ENCODE measurements at places on chromosomes 1 and 21. TPM values are rescaled to one million over a fixed set of nuclear protein-coding genes. Genes with fewer than 3 reads are reported as not detected.

GRCh38 chr1:959731-960362 is 537 bp upstream of the KLHL17 start:
- no peak for DNase-seq

DNA sequence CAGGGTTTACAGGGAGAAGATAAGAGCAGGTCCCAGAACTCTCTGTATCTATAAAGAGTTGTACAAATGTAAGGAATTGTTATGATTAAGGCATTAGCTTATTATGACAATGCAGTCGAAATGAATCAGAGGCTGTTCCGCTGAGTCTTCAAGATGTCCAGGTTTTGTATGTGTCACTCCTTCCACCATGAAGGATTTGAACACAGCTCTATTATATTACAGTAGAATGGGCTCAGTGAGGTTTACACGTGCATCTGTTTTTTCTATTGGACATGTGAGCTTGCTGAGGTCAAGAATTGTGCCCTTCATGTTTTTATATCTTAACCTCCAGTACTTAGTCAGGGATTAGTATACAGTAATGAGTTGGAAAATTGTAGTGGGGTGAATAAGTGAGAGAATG is 86.3 kb downstream of the MPZL1 start:
- peak; percentile 92 for DNase-seq

DNA sequence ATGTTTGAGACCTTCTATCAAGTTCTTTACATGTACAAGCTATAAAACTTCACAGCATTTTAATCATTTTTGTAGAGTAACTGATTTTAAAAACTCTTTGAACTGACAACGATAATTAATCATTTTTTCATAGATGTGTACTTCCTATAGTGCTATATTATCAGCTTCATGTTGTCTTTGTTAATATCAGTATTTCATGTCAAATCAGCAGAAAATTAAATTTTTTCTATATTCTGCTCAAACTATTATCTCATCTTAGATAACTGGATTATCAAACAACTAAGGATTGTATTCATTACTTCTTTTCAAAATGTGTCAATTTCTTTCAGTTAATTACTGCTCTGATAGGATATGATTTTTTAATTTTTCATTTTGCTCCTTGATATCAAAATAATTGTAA is 214.6 kb upstream of the RGS18 start:
- DNase-seq, result no peak

DNA sequence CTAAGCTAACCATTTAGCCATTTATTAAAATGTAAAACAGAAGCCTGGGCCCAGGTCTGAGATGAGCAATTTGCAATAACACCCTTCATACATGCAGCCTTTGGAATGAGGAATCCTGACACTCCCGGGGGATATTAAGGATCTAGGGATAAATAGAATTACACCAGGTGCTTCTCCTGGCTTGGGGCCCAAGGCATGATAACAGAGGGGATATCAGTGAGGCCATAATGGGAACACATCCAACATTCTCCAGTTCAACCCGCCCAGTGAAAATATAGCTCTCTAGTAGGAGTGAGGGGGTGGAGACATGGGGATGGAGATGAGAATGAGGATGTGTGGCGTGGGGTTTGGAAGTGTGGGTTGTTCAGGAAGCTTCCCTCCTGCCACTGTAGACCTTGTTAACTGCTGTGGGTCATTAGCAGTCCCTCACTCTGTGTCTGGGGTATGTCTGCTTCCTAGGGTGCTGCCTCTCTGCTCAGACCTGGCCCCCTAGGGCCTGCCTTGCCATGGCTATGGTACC is 57.9 kb upstream of the KANK4 start:
- no peak for DNase-seq

- DNase-seq, result peak; percentile 34
Measured at GRCh38 chr1:174005032-174005431, 17.1 kb downstream of the RC3H1 start.

- peak; percentile 77 for DNase-seq
Measured at GRCh38 chr1:213041443-213041842, 9.6 kb upstream of the RPS6KC1 start.

DNA sequence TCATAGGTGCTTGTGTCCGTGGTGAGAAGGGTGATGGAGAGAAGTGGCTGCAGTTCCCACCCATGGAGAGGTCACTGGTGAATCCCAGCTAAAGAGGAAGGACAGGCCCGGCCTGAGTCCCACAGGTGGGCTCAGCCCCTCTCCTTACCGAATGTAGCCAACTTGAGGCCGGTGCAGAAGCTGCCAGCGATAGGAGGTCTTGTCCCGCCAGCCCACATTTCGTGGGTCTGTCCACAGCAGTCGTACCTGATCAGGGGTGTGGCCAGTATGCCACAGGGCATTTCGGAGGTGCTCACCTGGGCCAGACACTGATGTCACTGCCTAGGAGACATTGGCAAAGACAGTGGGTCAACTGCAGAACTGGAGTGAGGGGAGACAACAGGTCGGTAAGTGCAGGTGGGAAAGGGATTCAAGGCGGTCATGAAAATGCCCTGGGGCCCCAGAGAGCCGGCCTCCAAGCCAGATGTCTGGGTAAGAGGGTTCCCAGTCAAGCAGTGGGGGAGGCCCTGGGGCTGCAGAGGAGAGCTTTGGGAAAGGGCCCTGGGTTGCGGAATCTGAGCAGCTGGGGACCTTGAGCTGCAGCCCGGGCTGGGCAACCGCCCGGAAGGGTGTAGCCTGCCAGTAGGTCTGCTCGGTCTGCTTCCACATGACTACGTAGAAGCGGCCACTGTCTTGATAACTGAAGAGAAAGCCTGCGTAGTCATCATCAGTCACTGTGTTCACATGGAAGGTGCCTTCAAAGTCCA is 10.6 kb downstream of the THBS3 start:
- DNase-seq, result no peak

DNA sequence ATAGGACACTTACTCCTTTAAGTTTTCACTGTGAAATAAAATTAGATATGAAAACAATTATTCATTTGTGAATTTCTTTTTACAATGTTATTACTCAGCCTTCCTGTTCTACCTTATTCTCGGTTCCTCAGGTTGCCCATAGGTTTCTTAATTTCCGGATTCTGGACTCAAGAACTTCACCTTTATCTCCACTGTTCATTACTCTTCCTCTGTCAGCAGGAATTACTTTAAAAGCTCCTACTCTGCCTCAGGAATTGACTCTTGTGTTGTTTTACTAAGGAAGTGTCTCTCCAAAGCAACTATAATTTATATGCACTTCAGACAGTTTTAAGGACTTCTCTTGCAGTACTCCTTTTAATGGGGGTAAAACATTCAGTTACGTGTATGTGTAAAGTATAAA is 123.8 kb downstream of the OSBPL9 start:
- DNase-seq, result no peak

DNA sequence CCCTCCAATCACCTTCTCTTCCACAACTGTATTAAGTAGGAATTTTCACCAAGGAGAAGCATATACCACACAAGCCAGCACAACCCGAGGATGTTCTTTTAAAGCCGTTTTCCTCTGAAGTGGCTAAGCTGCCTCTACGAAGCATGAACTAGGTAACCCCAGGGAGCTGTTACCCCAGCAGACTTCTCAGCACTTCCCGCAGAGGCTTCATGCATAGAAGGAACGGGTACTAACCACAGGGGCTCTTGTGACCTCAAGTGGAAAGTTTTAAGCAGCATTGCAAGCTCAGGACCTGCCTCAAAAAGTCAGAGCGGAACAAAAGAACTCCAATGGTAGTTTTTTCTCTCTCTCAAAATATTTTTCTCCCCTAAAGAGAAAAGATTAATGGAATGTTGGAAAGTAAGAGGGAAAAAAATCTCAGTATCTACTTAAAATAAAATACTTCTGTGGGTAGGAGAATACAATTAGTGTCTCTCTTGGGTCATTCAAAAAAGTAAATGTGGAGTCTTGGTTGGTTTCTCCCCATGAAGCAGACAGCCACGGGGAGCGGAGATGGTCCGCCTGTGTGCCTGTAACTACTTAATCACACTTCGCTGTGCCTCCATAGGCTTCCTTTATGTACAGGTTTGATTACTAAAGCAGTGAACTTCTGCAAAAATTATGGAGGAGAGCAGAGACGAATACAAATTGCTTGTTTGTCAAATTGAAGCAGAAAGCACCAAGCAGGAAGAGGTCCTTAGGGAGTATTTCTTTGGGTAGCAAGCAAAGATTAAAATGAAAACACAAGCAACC is 40.9 kb downstream of the STX6 start:
- DNase-seq, result no peak

- no peak for DNase-seq
Measured at GRCh38 chr21:26087223-26087918, 83.2 kb downstream of the APP start.

GRCh38 chr1:22104865-22105437 is 37.9 kb downstream of the WNT4 start:
- no peak for DNase-seq

GRCh38 chr1:155277070-155277901 is at the start of gene HCN3:
TSS of gene HCN3 (plus strand) at chr1:155277463. CDS start at chr1:155277591, 128 bp downstream.
- peak; percentile 93 for DNase-seq

CGN gene
- total RNA-seq, result 0.36 TPM

- peak; percentile 91 for DNase-seq
Measured at GRCh38 chr1:184296466-184297243, 90.2 kb upstream of the C1orf21 start.

PRAMEF14 gene
- not detected for total RNA-seq

GRCh38 chr1:154577346-154578057 is 9.9 kb downstream of the CHRNB2 start:
- no peak for DNase-seq

DNA sequence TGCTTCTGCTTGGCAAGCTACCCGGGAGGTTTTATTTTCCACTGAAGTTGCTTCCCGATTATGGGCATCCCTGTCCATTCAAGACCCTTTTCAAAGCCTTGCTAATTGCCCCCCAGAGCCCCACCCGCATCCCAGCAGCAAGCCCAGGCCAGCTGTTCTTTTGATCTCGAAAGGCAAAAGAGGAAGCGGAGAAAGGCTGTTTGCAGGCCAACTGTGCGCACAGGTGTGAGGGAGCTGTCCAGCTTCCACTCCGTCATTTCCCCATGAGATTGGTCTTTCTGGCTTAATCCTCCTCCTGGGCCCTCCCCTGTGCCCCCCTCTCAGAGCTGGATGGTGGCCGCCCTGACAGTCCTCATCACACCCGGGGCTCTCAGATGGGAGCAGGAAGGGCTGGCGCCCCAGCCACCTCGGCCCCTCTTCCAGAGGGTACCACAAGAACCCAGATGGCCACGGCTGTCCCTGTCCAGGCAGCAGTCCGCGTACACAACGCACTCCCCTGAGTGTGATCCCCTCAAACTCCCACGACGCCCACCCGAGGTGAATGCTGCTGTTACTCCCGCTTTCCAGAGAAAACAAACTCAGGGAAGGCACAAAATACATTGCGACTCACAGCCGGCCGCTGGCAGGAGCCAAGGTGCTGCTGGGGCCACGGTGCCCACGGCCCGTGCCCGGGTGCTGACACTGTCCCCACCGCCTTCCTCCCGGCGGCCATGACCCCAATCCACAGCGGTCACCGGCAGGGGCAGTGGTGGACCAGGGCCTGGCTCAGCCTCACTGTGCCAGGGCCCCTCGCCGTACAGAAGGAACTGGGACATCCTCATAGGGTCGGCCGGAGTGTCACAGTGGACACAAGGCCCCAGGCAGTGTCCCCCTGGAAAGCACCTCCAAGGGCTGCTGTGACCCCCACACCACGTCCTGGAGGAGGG is 121.9 kb downstream of the CRYAA start:
- no peak for DNase-seq

DNA sequence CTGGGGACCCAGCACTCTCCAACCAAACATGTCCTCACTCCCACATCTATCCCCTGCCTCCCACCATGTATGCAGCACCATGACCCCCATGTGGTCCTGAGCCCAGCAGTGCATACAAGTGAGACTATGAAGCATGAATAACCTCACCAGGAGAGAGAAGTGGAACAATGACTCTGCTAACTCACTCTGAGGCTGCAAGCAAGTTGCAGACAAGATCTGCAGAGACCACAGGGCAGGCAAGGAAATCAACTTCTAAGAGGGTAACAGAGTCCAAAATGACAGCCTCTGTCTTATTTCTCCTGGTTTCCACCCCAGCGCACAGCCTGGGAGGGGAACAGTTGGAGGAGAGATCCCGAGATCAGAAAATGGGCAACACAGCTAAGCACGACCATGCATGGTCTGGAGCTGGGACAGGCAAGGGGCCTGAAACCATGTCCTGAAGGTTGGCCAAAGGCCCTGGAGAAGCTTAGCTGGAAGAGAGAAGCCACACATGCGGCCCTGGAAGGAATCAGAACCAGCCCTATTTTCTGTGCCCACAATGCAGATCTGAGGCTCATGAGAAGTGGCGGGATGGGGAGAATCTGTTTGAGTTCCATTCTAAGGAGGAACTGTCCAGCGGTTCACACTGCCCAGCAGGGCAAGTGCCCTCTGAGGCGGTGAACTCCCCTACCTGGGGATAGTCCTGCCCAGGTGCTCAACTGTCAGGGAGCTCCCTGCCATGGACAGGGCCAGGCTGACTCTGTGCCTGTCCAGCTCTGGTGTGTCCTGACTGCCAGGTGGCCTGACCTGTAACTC is 12.5 kb upstream of the REN start:
- no peak for DNase-seq

DNA sequence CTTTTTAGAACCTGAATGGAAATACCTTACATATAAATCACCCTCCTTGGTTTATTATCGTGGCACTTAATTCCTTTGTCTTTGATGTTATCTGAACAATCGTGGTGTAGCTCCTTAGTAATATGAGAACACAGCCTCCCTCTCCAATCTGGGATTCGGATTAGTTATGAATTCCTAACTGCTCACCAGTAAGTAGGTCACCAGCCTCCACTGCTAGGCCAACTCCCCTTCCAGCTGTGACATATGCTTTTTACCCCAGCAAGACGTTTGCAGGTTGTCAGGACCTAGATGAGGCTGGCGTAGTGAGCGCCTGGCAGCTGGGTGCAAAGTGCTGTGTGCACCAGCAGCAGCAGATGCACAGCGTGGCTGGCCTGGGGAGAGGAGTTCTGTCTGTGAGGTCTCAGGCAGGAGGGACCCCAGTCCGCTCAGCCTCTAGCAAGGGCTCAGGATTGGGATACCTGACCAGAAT is 38.2 kb downstream of the NTPCR start:
- DNase-seq, result peak; percentile 82

DNA sequence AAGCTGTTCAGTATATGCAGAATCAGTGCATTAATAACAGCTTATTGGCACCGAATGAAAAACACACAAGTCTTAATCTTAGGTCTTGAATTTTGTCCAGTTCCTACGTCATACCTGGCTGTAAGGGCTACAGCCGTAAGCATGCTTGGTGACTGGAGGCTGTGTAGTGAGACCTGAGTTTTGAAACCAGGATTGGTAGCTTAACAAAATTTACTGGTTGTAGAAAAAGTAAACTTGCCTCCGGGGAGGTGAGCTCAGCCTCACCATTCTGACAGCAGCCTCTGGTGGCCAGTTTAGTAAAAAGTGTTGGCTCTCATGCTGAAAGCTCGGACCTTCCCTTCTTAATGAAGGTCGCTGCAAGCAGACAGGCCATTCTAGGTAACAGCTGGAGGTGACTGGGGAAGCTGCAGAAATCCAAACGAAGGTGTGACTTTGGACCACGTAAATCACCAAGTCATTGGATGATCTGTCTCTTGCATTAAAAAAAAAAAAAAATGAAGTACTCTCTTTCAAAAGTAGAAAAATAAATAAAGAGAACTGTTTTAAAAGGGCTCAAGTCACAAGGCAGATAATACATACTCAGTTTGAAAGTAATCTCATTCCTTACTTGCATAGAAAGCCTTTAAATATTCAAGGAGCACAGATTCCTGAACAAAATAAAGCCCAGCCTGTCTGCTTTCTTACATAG is 48.9 kb downstream of the HLCS start:
- peak; percentile 75 for DNase-seq

- DNase-seq, result peak; percentile 92
Measured at GRCh38 chr1:153805042-153805745, 30.0 kb downstream of the SLC27A3 start.

CLCA4 gene
- total RNA-seq, result not detected
